ENCODE measurements at places on chromosomes 12 and 14.

DNA sequence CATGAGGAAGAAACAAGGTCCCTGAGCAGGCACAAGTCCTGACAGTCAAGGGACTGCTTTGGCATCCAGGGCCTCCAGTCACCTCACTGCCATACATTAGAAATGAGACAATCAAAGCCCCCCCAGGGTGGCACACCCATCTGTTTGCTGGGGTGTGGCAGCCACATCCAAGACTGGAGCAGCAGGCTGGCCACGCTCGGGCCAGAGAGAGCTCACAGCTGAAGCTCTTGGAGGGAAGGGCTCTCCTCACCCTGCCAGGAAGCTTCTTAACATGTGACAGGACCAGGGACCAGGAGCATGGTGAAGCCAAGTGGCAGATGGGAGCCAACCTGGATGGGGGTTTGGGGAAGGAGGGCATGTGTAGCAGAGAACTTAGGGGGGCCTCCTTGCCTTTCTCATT is 10.0 kb downstream of the CACNB3 start:
- DNase-seq, result peak; percentile 30

GRCh38 chr14:73236752-73237218 is 521 bp upstream of the PAPLN start:
- DNase-seq, result no peak

DNA sequence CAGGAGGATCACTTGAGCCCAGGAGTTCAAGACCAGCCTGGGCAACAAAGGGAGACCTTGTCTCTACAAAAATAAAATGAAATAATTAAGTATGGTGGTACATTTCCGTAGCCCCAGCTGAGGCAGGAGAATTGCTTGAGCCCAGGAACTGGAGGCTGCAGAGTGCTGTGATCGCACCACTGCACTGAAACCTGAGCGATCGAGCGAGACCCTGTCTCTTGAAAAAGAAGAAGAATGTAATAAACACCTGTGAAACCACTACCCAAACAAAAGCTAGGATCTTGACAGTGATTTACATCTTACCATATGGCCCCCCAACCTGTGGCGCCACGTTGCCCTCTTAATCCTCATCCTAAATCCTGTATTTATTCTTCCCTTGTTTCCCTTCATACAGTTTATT is 5.7 kb upstream of the DTX1 start:
- DNase-seq, result no peak

GRCh38 chr12:96456265-96456974 is 33.0 kb upstream of the CFAP54 start:
- no peak for DNase-seq

- DNase-seq, result peak; percentile 49
Observed at GRCh38 chr12:93247313-93247991, 130.3 kb upstream of the NUDT4 start.
